ENCODE measurements at places on chromosomes 13 and 19.

DNA sequence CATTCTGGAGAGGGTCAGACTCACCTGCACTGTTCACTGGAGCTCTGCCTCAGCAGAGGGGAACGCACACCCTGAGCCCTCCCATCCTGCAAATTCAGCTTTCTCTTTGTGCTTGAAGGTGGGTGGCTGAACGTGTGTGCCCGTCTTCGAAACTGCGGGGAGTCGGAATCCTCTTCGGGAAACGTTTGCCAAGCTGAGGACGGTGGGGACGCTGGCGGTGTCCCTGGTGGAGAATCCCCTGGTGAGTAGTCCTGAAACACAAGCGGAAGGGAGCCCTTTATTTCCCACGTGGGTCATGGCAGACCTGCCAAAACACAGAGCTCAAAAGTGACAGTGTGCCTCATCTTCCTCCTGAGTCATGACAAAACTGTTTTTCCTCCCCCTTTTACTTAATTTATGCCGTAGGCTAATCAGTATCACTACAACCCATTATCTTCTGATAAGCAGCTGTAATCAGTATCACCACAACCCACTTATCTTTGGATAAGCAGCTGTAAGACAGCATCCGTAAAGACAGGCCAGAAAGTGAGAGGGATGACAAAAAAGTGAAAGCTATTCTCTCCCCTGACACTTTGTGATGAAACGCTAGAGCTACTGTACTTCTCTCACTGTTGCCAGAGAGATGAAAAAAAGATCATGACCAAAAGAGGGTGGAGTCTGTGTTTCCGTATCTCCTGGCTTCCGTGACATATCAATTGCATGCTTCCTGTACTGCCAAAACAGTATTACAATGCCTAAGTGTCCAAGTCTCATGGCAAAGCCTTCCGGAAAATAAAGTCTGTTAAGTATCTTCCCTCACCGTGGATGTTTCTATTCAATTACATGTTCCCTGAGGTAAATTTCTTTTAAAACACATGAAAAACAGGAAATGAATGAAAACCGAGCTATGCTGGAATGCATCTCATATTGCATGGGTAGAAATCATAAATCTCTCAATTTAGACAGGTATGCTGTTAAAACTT is 155.5 kb downstream of the TBC1D4 start:
- no peak for DNase-seq

GRCh38 chr13:88736026-88736425 is 1064.9 kb downstream of the SLITRK5 start:
- no peak for DNase-seq

GRCh38 chr13:80341756-80342370 is 937 bp upstream of the SPRY2 start:
- DNase-seq = peak; percentile 56

DNA sequence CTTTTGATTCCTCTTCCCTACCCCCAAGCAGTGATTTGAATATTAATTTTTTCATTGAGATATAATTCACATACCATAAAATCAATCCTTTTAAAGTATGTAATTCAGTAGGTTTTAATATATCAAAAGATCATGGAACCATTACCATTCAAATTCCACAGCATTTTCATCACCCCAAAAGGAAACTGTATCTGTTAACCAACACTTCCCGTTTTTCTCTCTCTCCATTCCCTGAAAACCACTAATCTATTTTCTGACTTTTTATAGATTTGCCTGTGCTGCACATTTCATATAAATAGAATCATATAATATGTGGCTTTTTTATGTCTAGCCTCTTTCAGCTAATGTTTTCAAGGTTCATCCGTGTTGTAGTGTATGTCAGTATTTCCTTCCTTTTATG is 107.1 kb downstream of the PAN3 start:
- DNase-seq = no peak

GRCh38 chr13:65034266-65034665 is 2195.9 kb downstream of the PCDH9 start:
- DNase-seq = no peak

DNA sequence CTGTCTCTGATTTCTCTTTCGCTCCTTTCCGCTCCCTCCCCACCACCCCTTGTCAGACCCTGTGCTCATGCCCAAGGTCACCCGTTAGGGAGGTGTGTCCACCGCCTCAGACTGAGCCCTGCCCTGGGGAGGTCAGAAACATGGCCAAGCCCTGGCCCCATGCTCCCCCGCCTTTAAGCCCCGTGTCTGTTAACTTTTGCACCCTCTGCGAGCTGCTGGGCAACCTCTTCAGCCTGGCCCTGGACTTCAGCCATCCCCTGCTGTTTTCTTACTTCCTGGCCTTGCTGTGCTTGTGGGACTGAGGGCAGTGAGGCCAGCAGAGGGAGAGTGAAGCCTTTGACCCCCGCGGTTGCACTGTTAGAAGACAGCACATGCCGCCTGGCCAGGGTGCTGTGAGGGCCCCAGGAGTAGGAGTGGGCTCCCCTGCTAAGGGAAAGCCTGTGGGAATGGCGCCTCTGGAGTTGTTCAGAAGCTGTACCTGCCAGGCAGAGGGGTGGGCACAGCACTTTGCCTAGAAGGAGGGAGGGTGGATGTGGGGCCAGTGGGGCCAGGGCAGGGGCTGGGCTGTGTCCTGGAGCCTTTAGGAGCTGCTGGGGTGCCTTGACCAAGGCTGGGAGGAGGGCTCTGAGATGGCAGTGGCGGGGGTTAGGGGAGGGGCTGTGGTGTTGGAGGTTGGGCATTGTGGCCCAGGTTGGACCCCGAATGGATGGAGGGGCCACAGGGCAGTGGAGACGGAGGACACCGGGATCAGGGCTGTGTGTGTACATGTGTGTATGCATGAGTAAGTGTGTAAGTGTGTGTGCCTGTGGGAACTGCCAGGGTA is 7.9 kb downstream of the UPF1 start:
- DNase-seq = no peak

Data from NCI-H524 treated with DMSO at 0.1 percent for 48 hours (cell line).